ENCODE measurements at places on chromosomes 1 and 21.

DNA sequence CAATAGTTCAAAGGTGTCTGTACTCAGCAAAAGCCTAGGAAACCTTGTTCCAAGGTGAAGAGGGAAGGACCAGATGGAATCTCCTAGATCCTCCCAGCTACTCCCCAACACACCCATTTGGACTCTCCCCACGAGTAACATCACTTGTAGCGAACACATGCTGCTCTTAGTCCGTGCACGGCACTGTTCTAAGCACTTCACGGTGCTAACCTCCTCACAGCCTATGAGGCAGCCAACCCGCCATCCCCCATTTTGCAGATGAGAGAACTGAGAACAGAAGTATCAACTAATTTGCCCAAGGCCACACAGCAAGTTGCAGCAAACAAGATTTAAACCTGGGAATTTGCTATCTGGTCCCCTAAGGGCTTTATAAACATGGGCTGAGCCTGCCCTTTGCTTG, 24.3 kb downstream of the MRPL37 start:
- no peak for DNase-seq

DNA sequence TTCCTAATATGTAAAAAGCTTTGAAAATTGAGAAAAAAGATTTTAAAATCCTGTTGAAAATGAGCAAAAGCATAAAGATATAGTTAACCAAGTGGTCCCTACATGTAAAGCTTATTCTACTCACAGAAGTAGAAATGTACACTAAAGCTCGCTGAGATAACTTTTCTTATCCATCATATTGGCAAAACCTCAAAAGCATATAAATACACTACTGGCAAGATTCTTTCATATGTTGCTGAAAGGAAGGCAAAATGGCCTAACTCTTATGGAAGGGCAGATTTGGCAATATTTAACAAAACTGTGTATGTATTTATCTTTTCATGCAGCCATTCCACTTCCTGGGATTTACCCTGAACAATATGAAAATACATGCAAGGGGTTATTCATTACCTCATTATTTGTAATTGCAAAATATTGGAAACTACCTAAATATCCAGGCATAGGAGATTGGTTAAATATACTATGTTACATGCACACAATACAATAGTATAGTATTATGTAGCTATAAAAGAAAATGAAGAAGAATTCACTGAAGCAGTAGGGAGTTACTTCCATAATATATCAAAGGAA, 43.2 kb upstream of the LYPLAL1 start:
- DNase-seq: no peak

- DNase-seq: no peak
These were observed 667.6 kb upstream of the NCAM2 start for GRCh38 chr21:20330652-20331051.

DNA sequence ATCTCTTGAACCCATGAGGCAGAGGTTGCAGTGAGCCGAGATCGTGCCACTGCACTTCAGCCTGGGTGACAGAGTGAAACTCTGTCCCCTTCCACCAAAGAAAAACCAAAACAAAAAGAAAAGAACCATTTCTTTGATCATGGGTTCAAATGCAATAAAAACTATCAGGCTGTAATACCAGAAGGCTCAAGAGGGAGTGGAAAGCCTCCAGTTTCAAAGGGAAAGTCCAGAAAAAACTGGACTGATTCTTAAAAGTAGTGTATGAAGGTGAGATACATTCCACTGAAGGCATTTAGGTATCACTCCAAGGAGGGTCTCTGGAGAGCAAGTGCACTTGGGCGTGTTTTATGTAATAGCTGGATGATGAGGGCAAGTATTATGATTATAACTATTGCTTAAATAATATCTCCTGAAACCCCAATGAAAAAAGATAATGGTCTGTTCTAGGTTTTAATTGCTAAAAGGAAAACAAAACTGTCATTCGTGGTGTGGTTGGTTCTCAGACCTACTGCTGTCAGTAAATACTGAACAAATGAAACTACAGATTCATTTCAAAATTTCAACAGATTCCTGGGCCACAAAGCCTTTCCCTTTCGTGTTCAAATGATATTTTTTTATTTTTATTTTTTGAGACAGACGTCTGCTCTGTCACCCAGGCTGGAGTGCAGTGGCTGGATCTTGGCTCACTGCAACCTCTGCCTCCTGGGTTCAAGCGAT, 6.0 kb upstream of the CAMTA1 start:
- no peak for DNase-seq

DNA sequence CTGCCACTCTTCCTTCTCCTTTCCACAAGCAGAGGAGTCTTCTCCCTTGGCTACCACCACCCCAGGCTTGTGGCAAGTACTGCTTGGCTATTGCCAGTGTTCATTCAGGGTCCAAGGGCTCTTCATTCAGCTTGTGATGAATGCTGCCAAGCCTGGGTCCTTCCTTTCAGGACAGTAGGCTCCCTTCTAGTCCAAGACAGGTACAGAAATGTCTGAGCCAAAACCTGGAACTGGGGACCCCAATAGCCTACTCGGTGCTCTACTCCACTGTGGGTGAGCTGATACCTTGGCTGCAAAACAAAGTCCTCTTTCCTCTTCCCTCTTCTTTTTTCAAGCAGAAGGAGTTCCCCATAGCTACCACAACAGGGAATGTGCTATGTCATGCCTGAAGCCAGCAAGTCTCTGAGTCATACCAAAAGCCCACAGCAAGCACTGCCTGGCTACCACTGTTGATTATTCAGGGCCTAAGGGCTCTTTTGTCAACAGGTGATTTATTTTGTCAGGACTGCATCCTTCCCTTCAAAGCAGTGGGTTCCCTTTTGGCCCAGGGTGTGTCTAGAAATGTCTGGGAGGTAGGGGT, 268.9 kb downstream of the HHAT start:
- no peak for DNase-seq

- no peak for DNase-seq
These were observed 550 bp downstream of the TMPRSS3 start for GRCh38 chr21:42395302-42395701.

DNA sequence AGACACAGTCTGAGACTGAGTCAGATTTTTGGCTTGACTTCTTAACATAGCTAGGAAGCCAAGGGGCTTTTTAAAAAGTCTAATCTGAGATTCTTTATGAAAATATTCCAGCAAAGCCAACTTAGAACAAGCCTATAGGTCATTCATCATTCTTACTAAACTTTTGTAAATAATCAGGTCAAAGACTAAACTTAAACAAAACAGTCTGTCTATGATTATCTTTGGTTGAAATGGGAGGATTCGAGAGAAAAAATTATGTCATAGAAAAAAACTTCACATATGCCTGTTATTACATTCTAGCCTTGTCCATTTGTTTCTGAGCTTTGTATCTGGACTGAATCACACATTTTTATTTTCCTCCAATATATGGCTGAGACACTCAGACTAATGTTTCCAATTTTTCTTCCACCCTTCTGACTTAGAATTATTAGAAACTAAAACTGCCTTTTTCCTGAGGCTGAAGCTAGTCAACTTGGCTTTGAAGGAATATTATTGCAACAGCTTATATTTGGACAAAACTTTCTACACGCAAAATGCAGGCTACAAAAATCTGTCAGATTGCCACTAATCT, 83.3 kb downstream of the ETS2 start:
- DNase-seq: no peak

GRCh38 chr21:43333298-43334062, 93.5 kb downstream of the SIK1 start:
- no peak for DNase-seq

DNA sequence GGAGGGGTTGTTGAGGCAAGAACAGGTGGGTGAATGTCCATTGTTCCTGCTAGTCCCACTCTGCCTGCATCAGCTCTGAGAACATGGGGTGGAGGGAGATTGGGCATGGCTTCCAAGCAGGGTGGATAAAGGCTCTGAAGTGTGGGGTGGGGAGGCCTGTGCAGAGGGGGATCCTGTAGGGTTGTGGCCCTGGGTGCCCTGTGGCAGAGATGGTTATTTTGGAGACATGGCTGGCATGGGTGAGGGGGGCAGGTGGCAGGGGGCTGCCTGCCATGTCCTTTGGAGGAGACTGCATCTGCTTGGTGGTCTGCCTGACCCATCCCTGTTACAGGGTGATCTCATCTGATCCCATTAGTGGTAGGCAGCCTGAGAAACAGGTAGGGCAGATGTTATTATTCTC, 11.2 kb downstream of the MYOG start:
- no peak for DNase-seq

- no peak for DNase-seq
These were observed 13.4 kb downstream of the HYI start for GRCh38 chr1:43440358-43440757.

DNA sequence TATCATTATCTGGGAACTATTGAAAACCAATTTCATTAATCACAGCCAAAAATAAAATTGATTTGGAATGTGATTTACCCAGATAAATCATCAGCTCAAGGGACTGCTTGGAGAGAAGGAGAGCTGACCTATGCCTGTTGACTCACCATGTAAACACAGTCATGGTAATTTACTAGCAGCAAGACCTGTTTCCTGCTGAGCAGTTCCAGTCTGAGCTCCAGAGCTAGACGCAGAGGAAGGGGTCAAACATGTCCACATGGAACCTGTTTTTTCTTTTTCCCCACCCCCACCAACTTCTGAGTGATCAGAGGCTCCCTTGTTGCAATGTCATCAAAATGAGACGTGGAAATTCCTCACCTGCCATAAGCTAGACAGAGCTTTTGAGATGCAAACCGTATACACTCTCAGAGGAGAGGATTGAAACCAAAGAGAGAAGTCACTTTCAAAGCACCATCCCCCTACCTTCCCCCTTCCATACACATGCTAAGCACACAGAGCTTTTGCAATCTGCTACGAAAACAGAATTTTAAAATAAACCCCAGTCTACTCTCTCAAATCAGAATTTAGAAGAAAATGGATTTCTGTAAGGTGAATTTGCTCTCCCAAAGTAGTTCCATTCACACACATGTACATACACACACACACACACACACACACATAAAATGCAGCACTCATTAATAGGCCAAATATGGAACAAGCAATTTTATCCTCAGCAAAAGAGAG, 55.9 kb upstream of the PTGFRN start:
- no peak for DNase-seq

DNA sequence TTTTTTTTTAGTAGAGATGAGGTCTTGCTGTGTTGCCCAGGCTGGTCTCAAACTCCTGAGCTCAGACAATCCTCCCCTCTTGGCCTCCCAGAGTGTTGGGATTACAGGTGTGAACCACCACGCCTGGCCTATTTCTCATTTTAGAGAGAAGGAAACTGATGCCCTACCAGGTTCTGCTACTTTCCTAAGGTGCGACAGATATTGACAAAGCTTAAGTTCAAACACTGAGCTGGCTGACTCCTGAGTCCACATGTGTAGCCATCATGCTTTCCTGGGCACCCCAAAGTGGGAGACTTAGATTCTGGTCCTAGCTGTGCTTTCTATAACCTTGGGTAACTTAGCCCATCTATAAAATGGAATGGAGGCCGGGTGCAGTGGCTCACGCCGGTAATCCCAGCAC, 5.1 kb upstream of the TMEM222 start:
- DNase-seq: no peak

DNA sequence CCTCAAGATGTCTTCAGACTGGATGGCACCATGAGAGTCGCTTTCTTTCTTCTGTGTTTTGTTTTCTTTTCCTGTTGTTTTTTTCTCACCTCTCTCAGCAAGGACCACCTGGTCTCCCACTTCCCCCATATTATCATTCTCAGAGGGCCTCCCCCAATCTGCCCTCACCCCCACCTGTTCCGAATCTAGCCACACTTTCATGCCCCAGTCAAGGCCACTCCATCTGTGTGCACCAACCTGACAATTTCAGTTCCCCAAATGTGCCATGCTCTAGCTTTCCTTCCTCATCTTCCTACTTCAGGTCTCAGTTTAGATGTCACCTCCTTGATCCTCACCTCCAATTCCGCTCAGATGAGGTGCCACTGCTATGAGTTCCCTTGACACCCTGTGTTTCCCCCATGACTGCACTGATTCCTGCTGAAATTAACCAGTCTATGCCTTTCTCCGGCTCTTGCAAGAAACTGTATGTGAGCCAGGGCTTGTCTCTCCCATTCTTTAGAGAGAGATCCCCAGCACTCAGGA, 146.2 kb downstream of the PLPP3 start:
- no peak for DNase-seq

DNA sequence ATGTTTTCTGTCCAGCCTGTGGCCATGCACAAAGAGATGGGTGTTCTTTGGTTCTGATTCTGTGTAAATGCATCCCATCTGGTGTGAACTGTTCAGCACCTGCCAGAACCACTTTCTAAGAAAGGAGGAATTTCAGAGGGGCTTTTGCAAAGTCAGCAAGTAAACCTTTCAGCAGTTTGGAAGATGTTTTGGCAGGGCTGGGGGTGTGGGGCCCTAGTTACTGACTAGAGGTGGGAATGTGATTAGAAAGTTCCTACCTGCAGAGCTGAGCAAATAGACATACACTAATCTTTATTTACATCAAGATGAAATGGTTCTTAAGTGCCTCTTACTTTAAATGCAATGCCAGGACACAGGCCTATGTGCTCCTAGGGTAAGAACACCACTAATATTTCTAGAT, 378.1 kb upstream of the USP24 start:
- no peak for DNase-seq

- DNase-seq: no peak
These were observed 3.6 kb upstream of the SUCO start for GRCh38 chr1:172529304-172529703.

DNA sequence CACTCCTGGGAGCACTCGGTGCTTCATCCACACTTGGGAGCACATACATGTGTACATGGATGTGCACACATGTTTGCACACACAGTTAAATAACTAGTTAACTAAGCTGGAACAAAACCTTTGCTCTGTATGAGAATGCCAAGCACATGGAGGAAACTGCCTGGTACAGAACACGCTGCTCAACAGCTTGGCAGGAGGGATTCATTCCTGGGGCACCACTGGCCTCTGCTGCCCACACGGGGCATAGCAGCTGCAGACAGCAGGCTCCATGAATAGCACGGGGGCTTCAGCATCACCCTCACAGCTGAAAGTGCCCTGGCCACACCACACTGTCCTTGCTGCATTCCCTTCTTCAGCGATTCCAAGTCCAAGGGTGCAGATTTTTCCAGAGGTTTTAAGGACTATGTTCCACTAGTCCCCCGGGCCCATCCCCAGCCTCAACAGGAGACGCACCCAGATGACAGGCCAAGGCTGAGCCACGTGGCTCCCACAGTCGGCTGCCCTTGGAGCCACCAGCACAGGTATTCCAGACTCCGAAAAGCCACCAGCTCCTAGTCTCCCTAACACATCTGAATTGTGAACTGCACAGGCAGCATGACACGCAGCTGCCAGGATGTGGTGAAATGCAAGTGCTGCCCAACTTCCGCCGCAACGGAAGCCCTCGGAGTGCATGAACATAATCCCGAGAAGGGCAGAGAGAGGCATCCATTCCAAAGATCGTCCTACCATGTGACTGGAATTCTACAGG, 16.9 kb downstream of the NPHP4 start:
- DNase-seq: no peak

GRCh38 chr21:43812957-43813655, 23.7 kb downstream of the RRP1 start:
- DNase-seq: no peak
